Activated CD4-positive, alpha-beta T cell treated with anti-CD3 and anti-CD28 coated beads, Interleukin-2, Interleukin-4, amounts not matched to agents 100 ng/mL and 50 ng/mL, durations not matched to agents 16 hours and 8 hours (primary cell): ENCODE measurements at places on chromosomes 6 and 20.

- DNase-seq, result no peak
These were observed 25.1 kb downstream of the IL20RA start for GRCh38 chr6:137019476-137020272.

- DNase-seq, result no peak
These were observed 39.6 kb upstream of the PRELID3B start for GRCh38 chr20:59082077-59082740.

DNA sequence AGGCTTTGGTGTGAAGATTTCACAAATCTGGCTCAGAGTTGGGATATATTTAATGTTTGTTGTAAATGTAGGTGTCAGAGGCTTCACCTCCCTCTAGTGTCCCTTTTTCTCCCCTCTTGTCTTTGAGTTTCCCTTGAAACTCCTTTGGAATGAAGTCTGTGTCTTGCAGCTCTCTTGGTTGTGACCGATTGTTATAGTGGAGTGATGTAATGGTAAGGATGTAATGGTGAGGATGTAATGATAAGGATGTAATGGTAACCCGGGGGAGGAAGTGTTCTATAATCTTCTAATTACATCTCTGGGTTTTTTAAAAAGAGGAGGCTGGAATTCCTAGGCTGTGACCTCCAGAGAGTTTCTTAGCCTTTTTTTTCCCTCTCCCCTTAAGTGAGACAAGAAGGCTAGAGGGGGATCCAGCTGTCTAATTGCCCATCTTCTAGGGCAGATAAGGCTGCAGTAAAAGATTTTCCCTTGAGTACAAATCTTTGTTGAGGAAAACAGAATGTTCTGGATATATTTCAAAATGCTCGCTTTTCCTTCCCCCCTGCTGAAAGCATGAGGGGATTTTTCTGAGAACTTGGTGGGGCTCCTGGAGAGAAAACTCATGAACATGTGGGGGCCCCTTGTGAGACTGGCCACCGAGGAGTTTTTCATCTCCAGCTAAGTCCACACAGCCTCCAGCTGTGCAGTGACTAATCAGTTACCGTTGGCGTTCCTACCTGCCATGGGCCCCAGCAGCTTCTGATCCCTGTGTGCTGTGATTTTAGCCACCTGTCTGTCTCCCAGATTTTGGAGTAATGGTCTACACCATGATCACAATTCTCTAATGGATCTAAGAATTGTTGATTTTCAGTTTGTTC is 156.7 kb upstream of the PMEPA1 start:
- DNase-seq, result no peak

- DNase-seq, result no peak
These were observed 2.8 kb upstream of the LIME1 start for GRCh38 chr20:63733579-63734081.

DNA sequence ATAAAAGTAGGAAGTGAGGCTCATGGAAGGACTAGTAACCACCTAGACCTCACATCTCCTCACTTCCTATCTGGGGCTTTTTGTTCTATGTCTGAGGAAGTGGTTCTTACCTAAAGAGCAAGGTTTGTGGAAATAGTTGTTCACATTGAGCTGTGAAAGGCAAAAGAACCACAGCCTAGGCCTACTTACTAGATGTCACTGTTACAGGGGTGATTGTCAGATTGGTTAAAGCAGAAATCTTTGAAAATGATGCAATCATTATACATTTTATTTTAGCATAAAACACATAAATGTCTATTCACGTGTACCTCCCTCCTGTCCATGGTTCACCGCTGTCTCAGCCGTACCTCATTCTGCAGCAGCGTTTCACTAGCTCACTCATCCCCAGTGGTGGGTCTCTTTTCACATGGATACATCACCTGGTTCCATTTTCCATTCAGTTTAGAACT is 268.8 kb downstream of the TMEM242 start:
- DNase-seq, result peak; percentile 61

DNA sequence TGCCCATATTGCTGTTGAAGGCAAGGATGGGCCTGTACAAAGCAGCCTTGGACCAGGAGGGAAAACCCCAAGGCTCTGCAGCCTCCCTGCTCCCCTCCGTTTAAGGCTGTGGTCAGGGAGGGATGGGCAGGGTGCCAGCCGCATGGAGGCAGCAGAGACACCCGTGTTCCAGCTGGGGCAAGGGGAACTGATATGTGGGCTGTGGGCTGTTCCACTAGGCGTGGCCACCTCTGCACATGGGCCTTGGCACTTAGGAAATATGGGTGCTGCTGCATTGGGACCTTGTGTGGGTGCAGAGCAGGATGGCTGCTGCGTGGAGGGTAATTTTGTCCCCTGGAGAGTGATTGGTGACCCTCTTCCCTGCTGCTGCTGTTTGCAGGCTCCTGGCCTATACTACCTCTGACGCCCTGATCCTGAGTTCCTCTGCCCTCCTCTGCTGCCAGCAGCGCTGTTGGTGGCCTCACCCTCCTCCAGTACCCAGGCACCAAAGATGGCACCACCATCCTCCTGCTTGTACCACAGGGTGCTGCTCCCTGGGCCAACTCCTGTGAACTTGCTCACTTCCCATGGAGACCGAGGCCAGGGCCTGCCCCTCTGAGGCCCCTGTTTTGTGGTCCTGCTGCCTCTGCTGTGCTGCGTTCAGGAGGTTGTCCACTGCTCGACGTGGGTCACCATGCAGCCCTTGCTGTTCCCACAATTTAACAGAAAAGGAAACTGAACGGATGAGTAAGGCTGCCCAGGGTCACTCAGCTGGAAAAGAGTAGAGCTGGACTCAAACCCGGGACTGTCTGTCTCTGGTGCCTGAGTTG is 35.3 kb downstream of the PANK2 start:
- DNase-seq, result no peak

- DNase-seq, result no peak
These were observed 28.7 kb upstream of the AKAP12 start for GRCh38 chr6:151211075-151211474.

DNA sequence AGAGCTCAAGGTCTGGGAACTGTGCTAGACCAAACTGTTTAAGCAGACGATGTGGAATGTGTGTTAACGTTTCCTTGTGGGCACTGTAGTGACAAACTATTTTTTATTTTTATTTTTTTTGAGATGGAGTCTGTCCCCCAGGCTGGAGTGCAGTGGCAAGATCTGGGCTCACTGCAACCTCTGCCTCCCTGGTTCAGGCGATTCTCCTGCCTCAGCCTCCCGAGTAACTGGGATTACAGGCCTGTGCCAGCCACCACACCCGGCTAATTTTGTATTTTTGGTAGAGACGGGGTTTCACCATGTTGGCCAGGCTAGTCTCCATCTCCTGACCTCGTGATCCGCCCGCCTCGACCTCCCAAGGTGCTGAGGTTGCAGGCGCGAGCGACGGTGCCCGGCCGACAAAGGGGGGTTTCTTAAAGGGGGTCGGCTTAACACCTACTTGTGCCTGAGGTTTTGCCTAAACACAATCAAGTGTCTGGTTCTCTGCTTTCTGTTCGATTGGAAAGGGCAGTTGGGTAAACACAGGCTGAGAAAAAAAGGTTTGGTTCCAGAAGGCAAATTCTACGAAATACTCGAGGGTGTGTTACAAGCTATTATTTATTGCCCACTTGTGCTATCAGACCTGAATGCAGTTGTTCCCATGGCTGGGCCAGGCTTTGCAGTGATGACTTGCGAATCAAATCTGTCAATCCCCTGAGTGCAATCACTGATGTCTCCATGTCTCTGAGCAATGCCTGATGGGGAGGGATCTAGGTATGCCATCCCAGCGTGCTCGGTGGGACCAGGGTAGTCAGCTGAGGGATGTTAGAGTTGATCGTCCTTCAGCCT is 1.3 kb downstream of the NOP56 start:
- DNase-seq, result no peak

DNA sequence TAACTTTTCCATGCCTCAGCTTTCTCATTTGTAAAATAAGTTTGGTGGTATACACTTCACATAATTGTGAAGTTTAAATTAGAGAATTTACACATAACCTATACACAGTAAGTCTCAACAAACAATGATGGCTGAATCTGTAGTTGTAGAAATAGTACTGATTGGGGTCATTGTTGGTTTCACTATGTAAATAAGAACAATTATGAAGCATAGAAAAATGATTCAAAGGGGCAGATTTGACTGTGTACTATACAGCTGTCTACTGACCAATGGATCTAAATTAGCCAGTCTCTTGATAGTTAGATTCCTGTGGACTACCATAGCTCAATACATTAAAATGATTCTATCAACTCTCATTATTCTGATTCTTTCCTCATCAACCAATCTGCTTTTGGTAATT is 181.1 kb upstream of the STXBP5 start:
- DNase-seq, result no peak

DNA sequence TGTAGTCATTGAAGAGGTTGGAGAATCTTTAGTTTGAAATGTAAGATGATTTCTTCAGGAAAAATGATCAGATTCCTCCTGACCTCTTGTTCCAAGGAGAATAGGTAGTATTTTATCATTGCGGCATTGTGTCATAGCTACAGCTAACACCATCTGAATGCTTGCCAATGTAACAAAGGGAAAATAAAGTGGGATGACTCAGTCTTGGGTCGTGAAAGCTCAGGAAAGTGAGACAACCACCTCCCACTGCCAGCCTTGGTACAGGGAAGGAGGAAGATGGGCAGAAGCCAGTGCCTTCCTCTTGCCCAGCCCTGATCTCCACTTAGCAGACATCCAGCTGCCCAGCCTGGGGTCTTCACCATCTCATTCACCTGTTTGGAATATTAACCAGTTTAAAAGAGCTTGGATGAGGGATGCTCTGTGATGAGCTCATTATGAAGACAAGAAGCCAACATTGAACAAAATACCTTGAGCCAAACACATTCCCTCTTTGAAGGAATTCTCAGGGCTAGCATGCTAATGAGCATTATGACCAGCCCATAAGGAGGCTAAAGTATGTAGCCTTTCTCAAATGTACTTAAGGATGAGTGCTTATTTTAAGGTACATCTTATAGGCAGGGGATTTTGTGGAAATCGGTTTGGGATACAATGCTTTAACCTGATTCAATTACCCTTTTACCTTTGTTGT is 40.0 kb upstream of the APCDD1L start:
- DNase-seq, result no peak

- no peak for DNase-seq
These were observed 133.7 kb downstream of the MYO6 start for GRCh38 chr6:75882734-75883133.

GRCh38 chr6:104404377-104404776 is 455.3 kb downstream of the HACE1 start:
- DNase-seq, result no peak

DNA sequence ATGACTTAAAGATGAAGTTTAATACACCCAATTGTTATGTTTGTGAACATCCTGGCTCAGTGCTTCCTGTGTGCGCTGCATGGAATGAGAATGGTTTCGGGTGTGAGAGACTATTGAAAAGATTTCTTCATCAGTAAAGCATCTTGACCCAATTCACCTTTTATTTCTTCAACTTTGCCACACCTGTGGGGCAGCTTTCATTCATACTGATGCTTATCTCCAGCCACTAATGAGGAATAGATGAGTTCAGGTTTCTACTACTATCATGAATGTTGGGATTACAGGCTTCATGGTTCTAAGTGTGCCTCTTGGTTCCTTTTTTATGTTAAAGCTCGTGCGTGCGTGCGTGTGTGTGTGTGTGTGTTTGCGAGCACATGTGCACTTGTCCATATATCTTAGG is 373.7 kb upstream of the SOX4 start:
- no peak for DNase-seq

- DNase-seq, result no peak
These were observed 264.2 kb downstream of the SYNE1 start for GRCh38 chr6:152372945-152373344.

GRCh38 chr20:45097485-45098102 is 3.3 kb downstream of the KCNS1 start:
- peak; percentile 49 for DNase-seq

DNA sequence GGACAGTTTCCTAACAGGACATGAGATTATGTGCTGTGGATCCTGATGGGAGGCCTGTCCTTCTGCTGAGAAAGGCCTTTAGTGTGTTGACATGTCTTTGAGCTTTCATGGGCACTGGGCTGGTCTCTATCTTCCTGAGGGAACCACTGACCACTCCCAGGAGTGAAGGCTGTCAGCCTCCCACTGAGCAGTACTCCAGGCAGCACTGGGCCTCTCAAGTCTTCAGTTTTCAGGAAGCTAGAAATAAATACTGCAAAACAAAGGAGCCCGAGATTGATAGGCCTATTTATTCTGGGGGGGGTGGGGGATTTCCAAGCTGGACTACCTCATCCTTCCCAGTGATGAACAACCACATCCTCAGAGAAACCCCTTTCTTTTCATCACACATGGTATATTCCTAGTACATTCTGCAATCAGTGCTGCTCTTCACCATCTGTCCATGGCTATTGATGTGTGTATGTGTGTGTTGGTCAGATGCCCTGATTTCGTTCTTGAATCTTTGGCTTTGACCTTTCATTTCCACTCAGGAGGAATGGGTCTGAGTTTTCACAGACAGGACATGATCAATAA is 180.9 kb upstream of the SPTLC3 start:
- DNase-seq, result no peak

GRCh38 chr6:14542670-14543366 is 425.2 kb downstream of the CD83 start:
- peak; percentile 63 for DNase-seq

DNA sequence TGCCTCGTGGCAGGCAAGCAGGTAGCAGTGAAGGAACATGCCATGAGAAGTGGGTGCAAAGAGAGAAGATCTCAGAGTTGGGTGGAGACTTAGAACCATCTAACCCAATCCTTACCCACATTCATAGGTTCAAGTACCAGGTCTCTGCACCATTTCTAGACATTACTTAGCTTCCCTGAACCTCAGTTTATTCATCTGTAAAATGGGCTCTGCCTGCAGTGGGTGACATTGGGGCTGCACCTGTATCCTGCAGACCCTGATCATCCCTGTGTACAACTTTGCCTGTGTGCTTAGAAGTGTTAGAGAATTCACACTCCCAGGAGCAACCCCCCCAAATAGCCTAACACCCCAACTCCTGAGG is 42.7 kb downstream of the SNX5 start:
- no peak for DNase-seq

- no peak for DNase-seq
These were observed 9.0 kb upstream of the TREM2 start for GRCh38 chr6:41171908-41172307.

DNA sequence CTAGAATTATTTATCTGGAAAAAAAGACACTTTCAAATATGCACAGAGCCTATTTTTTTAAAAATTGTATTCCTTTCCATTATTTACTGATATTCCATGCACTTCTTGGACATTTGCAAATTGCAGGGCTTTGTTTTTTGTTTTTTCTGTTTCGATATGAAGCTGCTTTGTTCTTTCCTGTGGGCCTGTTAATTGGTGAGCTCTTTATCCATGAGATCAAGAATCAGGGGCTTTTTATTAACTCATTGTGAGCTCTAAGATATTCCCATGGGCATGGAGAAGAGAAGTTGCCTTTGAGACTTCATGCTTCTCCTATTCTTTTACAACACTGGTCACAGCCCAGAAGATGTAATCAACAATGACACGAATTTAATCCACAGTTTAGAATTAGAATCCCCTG is 145.1 kb downstream of the SAMD5 start:
- DNase-seq, result no peak

- DNase-seq, result no peak
These were observed 50.0 kb upstream of the DST start for GRCh38 chr6:56692523-56693245.
